ENCODE measurements at places on chromosomes 5 and 9. TPM values are rescaled to one million over a fixed set of nuclear protein-coding genes. Genes with fewer than 3 reads are reported as not detected.

- peaks cover 24% of the 10 kb centered on the region for H3K27me3 ChIP-seq
- no peaks in the 10 kb centered on the region for H3K4me1 ChIP-seq
- no peak overlapping the region for H3K27ac ChIP-seq
- H3K36me3 ChIP-seq = no peaks in the 10 kb centered on the region
- no peak overlapping the region for H3K4me3 ChIP-seq
Observed at GRCh38 chr5:156778139-156778706, 71.9 kb upstream of the PPP1R2B start.

- no peaks in the 10 kb centered on the region for H3K27me3 ChIP-seq
- no peak overlapping the region for H3K4me3 ChIP-seq
- DNase-seq = no peak
- peaks cover 34% of the 10 kb centered on the region for H3K36me3 ChIP-seq
- H3K4me1 ChIP-seq = peaks cover 29% of the 10 kb centered on the region
Observed at GRCh38 chr5:181234455-181235306, 9.0 kb downstream of the RACK1 start.

DNA sequence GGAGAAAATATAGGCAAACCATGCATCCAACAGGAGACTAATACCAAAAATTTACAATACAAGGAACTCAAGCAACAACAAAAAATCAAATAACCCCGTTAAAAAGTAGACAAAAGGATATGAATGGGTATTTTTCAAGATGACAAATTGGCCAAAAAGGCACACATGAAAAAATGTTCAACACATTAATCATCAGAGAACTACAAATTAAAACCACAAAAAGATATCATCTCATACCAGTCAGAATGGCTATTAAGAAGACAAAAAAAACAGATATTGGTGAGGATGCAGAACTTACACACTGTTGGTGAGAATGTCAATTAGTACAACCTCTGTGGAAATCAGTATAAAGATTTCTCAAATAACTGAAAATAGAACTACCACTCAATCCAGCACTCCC is 35.0 kb downstream of the TEX10 start:
- no peak for DNase-seq
- peaks cover 34% of the 10 kb centered on the region for H3K36me3 ChIP-seq
- no peaks in the 10 kb centered on the region for H3K27me3 ChIP-seq
- peaks cover 10% of the 10 kb centered on the region for H3K4me1 ChIP-seq

- no peak overlapping the region for H3K4me3 ChIP-seq
- H3K27ac ChIP-seq = no peak overlapping the region
- peaks cover 6% of the 10 kb centered on the region for H3K36me3 ChIP-seq
Observed at GRCh38 chr5:67013719-67014118, 182.9 kb downstream of the CD180 start.

GRCh38 chr5:37604290-37604689 is 225.2 kb downstream of the WDR70 start:
- H3K4me1 ChIP-seq = no peaks in the 10 kb centered on the region
- peaks cover 19% of the 10 kb centered on the region for H3K36me3 ChIP-seq
- DNase-seq = no peak
- H3K27me3 ChIP-seq = no peaks in the 10 kb centered on the region
- no peak overlapping the region for H3K4me3 ChIP-seq

DNA sequence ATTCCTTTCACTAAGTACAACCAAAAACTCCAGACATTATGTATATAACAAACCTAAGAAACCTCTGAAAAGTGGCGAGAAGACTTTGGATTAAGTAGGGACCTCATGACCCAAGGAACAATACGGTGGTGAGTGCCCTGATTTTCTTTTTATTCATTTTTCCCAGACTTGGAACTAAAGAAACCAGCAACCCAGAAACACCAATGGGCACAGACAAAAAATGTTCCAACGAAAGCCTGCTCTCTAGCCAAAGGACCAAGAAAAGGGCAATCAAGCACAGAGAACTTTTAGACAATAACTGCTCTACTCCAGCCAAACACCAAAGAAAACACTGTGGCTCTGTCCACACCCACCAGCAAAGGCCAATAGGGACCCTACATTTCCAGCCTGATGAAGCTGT is 66.2 kb upstream of the SSBP2 start:
- no peak for DNase-seq
- H3K4me3 ChIP-seq = no peak overlapping the region
- H3K36me3 ChIP-seq = peaks cover 6% of the 10 kb centered on the region
- no peaks in the 10 kb centered on the region for H3K4me1 ChIP-seq
- H3K27ac ChIP-seq = no peak overlapping the region

- H3K4me1 ChIP-seq = peaks cover 57% of the 10 kb centered on the region
- no peaks in the 10 kb centered on the region for H3K36me3 ChIP-seq
- H3K27ac ChIP-seq = peak overlapping the region; percentile 71
- H3K27me3 ChIP-seq = no peaks in the 10 kb centered on the region
- DNase-seq = no peak
Observed at GRCh38 chr5:158559643-158560042, 540.1 kb downstream of the EBF1 start.

GRCh38 chr5:32506201-32506661 is 61.7 kb upstream of the ZFR start:
- DNase-seq = no peak
- H3K4me1 ChIP-seq = peaks cover 10% of the 10 kb centered on the region
- H3K36me3 ChIP-seq = no peaks in the 10 kb centered on the region
- H3K27me3 ChIP-seq = peaks cover 34% of the 10 kb centered on the region
- no peak overlapping the region for H3K27ac ChIP-seq
- no peak overlapping the region for H3K4me3 ChIP-seq

DNA sequence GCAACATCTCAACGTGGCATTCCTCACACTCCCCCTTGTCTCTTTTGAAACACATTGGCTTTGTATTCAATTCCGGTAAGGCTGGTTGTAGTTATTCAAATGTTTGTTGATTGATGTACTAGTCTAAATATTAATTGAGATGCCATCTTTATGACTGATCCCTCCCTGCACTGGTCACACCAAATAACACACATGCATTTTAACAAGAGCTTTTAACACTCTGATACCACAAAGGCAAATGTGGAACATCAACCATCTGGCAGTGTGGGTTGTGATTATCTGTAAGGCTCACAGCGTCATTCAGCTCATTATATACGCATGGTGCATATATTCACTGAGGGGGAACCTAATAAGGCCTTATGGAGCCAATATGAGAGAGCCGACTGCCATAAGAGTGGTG is 305.0 kb downstream of the TENT4A start:
- H3K27me3 ChIP-seq = no peaks in the 10 kb centered on the region
- no peaks in the 10 kb centered on the region for H3K36me3 ChIP-seq
- no peak overlapping the region for H3K4me3 ChIP-seq
- no peak for DNase-seq
- H3K4me1 ChIP-seq = no peaks in the 10 kb centered on the region
- no peak overlapping the region for H3K27ac ChIP-seq

DNA sequence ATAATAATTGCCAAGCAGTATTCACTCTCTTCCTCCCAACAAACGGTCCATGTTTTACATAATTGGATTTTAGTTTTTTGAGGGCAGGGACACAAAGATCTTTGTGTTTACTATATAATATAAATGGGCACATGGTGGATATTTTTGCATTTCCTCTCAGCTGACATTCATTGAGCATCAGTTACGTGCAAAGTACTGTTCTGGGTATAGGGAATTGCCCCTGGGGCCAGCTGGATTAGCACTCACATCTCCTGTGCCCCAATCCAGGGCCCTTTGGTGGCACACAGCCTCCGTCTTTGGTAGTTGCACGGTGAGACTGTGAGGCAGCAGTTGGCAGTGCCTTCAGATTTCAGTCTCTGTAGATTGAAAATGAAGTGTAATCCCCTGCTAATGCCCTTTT is 1.6 kb downstream of the TDRD7 start:
- H3K27ac ChIP-seq = no peak overlapping the region
- peaks cover 5% of the 10 kb centered on the region for H3K27me3 ChIP-seq
- H3K4me3 ChIP-seq = peak overlapping the region; percentile 88
- H3K4me1 ChIP-seq = peaks cover 35% of the 10 kb centered on the region
- no peaks in the 10 kb centered on the region for H3K36me3 ChIP-seq
- DNase-seq = no peak

DNA sequence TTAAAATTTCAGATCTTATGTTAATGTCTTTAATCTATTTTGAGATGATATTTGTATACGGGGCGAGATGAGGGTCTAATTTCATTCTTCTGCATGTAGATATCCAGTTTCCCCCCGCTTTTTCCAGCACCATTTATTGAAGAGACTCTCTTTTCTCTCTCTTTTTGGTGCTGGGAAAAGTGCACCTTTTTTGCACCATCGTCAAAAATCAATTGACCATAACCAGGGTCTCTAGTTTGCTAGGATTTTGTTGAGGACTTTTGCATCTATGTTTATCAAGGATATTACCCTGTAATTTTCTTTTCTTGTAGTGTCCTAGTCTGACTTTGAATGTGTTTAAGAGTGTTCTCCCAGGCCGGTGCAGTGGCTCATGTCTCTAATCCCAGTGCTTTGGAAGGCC is 93.3 kb downstream of the STX17 start:
- peaks cover 2% of the 10 kb centered on the region for H3K4me1 ChIP-seq
- H3K27ac ChIP-seq = peak overlapping the region; percentile 86
- no peaks in the 10 kb centered on the region for H3K27me3 ChIP-seq
- no peak overlapping the region for H3K4me3 ChIP-seq
- H3K36me3 ChIP-seq = peaks cover 55% of the 10 kb centered on the region
- no peak for DNase-seq

GRCh38 chr9:80285326-80285725 is 713.6 kb downstream of the TLE4 start:
- H3K36me3 ChIP-seq = peaks cover 8% of the 10 kb centered on the region
- H3K27me3 ChIP-seq = no peaks in the 10 kb centered on the region
- H3K27ac ChIP-seq = no peak overlapping the region
- no peak overlapping the region for H3K4me3 ChIP-seq

DNA sequence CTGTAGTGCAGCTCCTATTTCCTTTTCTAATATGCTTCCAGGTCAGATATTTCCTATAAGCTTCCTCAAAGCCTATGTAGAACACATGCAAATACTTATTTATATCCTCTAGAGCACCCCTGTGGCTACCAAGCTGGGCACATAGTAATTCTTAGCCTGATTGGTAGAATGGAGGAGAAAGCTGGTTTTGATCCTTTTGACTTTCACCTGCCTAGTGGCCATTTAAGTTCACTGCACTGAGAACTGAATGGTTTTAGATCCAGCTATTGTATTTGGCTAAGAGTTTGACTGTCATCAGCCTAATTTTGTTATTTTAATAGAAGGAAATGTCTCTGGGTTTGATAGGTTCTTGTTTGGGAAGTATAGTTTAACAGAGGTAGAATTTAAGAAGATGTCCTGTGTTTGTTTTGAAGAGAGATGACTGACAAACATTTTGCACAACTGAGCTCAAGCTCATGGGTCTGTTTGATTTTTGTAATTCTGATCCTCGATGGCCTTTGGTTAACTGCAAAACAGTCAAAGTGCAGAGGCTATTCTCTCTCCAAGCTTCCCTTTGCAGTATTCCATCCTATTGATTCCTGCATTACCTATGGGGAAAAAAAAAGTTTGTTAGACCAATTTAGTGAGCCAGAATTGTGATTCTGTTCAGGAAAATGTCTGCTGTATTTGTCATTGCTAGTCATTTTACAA is 85.4 kb downstream of the KCNN2 start:
- H3K4me3 ChIP-seq = no peak overlapping the region
- H3K4me1 ChIP-seq = no peaks in the 10 kb centered on the region
- DNase-seq = no peak
- H3K36me3 ChIP-seq = no peaks in the 10 kb centered on the region
- no peak overlapping the region for H3K27ac ChIP-seq

- no peaks in the 10 kb centered on the region for H3K4me1 ChIP-seq
- H3K4me3 ChIP-seq = no peak overlapping the region
- no peak overlapping the region for H3K27ac ChIP-seq
- DNase-seq = no peak
- H3K27me3 ChIP-seq = no peaks in the 10 kb centered on the region
Observed at GRCh38 chr9:34405719-34406118, 29.0 kb upstream of the MYORG start.

DNA sequence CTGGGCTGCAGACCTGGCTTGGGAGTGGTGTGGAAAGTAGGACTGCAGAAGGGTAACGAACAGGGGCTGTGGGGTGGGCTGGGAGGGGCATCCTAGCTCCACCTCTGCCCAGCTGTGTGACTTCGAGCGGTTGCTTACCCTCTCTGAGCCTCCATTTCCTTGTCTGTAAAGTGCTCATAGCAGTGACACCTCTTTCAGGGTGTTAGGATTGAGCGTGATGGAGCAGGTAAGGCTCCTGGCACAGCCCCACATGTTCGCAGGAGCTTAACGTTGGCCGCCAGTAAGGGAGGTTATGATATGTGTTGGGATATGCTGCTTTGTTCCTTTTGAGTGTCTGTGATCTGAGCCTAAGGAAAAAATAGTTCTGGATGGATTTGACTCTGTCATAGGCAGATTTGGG is 2.1 kb downstream of the NDST1 start:
- DNase-seq = no peak
- H3K36me3 ChIP-seq = no peaks in the 10 kb centered on the region
- peak overlapping the region; percentile 29 for H3K27ac ChIP-seq
- no peaks in the 10 kb centered on the region for H3K27me3 ChIP-seq
- no peak overlapping the region for H3K4me3 ChIP-seq

CRHBP gene
- polyA plus RNA-seq = not detected

GPR151 gene
- not detected for polyA plus RNA-seq

ACTL7A gene
- polyA plus RNA-seq = not detected

UAP1L1 gene
- 1.7 TPM for polyA plus RNA-seq

TRIM36 gene
- 0.45 TPM for polyA plus RNA-seq

ZDHHC11 gene
- not detected for polyA plus RNA-seq

ZNF367 gene
- 0.95 TPM for polyA plus RNA-seq

PRRX2 gene
- polyA plus RNA-seq = not detected

KIF12 gene
- polyA plus RNA-seq = not detected

CXXC5 gene
- polyA plus RNA-seq = 441 TPM

DUSP1 gene
- polyA plus RNA-seq = 2,488 TPM

CCL27 gene
- not detected for polyA plus RNA-seq

WNT8A gene
- polyA plus RNA-seq = not detected

Data from naive B cell (primary cell).